ENCODE measurements at places on chromosomes 5 and 9.

DNA sequence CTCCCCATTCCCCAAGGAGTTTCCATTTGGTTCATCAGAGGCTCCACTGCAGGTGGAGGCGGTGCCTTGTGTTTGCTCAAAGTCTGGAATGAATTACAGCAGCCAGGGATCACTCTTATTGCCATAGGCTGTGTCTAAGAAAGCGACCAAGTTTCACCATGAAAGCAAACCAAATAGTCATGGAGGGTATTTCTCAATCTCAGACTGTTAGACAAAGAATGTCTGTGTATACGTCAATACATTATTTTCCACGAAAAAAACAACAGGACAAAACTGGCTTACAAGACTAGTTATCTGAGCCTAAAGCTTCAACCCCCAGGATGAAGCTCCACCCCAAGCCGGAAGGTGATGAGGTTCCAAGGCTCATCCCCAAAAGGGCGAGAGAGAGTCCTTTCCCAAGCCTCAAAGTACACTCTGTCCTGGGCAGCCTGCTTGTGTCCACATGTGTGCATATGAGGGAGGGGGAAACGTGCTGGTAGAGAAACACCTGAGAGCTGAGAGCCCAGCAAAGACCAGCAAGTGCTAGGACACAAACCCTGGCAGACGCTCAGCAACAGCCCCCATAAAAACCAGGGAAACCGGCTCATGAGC is 4.3 kb downstream of the B4GALT1 start:
- no peak for DNase-seq

DNA sequence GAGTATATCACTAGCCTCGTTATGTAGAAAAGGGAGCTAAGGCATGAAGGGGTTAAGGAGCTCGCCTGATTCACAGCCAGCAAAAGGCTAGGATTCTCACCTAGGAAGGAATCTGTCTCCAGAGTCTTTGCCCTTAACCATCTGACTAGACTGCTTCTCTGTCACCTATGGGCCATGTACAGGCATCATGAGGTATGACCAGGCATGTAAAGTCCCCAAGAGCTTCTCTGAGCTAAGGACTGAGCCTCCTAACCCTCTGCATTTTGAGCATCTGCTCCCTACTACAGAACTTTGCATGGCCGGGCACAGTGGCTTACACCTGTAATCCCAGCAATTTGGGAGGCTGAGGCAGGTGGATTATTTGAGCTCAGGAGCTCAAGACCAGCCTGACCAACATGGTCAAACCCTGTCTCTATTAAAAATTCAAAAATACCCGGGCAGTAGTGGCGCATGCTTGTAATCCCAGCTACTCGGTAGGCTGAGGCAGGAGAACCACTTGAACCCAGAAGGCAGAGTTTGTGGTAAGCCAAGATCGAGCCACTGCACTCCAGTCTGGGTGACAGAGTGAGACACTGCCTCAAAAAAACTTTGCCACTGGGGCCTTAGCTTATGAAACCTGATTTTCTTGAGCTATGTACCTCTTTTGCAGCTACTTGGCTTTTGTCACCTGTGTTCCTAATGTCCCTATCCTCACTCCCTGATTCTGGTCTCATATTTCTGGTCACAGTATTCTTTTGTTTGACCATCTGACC is 33.2 kb upstream of the IL7R start:
- no peak for DNase-seq

GRCh38 chr9:94993160-94993820 is 266.8 kb downstream of the AOPEP start:
- DNase-seq = no peak

- no peak for DNase-seq
These were observed 68.4 kb upstream of the RANBP3L start for GRCh38 chr5:36370073-36370472.

- no peak for DNase-seq
These were observed 40.8 kb upstream of the GNPDA1 start for GRCh38 chr5:142053426-142054151.

GRCh38 chr9:110066929-110067716 is 140.8 kb downstream of the C9orf152 start:
- DNase-seq = no peak

- DNase-seq = no peak
These were observed 53.4 kb downstream of the SNX18 start for GRCh38 chr5:54570916-54571315.

GRCh38 chr9:93820667-93821306 is 134.4 kb downstream of the BARX1 start:
- no peak for DNase-seq

- no peak for DNase-seq
These were observed 1.3 kb upstream of the HAND1 start for GRCh38 chr5:154479160-154479943.

DNA sequence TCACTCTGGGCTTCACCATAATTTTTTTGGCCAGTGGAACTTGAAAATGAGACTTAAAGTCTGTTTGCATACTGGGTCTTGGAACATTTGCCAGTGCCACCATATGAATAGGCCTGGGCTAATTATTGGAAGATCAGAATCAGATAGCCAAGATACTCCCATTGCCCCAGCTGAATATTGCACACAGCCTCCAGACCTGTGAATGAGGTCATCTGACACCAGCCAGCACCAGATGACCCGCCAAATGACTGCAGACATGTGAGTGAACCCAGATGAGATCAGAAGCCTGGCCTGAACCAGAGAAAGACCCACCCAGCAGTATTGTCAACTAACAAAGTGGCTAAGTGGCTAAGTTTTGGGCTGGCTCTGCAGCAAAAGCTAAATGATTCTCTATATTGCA is 220.5 kb upstream of the MPDZ start:
- DNase-seq = no peak

GRCh38 chr5:100560860-100561259 is 25.7 kb downstream of the FAM174A start:
- no peak for DNase-seq

GRCh38 chr9:79591458-79591857 is 19.7 kb downstream of the TLE4 start:
- DNase-seq = no peak

- DNase-seq = no peak
These were observed 4.4 kb downstream of the SVEP1 start for GRCh38 chr9:110575169-110575568.

DNA sequence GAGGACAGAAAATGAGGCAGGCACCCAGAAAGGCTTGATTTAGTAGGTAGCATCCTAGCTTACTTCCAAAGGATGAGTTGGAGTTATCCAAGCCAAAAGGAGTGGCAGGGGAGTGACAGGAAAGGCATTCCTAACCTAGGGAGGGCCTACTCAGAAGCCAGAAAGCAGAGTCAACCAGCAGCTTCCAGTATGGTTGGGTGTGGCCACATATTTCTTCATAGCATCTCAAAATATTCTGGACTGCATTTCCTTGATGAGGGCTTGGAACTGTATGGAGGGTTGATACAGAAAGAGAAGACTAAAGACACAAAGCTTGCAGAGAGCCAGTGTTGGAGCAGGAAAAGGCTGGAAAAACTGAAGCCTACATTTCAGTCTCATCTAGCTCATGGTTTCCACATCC is 656.8 kb upstream of the DMAC1 start:
- no peak for DNase-seq

DNA sequence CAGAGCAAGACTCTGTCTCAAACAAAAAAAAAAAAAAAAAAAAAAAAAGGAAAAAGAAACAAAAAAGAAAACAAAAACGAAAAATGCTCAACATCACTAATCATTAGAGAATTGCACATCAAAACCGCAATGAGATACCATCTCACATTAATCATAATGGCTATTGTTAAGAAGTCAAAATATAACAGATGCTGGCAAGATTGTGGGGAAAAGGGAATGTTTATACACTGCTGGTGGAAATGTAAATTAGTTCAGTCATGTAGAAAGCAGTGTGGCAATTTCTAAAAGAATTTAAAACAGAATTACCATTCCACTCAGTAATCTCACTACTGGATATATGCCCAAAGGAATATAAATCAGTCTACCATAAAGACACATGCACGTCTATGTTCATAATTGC is 50.4 kb upstream of the PRR16 start:
- DNase-seq = no peak

GRCh38 chr5:172559004-172559932 is 81.8 kb upstream of the NEURL1B start:
- DNase-seq = no peak

- no peak for DNase-seq
These were observed 21.5 kb upstream of the NFIL3 start for GRCh38 chr9:91445135-91445534.

GRCh38 chr5:149060325-149060724 is 2.5 kb downstream of the SH3TC2 start:
- no peak for DNase-seq

DNA sequence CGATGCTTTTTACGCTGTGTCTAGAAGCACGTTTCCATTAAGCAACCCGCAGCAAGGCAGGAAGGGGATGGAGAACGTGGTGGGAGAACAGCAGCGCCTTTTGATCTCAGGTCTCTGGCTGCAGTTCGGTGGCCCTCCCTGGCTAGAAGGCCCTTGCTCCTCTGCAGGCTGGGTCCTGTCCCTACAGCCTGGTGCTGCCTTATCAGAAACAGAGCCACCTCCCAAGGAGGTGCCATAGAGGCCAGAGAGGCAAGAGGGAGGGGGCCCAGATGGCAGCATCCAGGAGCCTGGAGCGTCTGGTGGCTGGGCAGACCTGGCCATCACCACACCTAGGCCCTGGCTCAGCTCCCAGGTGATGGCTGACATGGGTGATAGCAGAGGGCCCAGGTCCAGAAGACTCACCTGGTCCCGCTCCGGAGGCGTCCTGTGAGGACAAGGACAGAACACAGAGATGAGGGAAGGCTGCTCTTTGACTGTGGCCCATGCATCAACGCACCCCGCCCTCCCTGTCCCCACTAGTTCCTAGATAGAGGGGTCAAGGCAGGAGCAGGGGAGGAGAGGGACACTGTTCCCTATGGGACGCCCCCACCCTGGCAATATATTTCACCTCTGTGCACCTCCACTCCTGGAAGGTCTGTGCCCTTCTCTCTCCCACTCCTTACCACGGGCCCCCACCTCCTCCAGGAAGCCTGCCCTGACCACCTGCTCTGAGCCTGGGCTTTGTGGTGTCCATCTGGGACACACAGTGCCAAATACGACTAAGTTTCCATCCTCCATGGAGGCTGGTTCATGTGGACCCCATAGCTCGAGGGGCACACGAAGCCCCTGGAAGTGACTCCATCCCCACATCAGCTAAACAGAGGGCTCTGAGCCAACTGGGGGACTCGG is 41.6 kb upstream of the SARDH start:
- no peak for DNase-seq

GRCh38 chr9:99025616-99026270 is 79.2 kb upstream of the TGFBR1 start:
- DNase-seq = no peak

DNA sequence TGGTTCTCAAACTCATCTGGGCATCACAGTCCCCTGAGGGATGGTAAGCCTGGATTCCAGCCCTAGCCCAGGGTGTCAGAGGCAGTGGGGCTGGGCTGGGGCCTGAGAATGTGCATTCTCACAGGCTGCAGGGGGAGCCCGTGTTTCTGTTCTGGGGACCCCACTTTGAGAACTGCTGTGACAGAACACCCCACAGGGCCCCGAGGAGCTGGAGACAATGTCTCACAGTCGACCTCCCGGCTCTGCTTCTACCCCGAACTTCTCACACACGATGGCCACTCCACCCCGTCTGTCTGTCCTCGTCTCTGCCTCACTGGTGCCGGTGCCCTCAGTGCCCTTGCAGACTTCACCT is 130.0 kb downstream of the CACNA1B start:
- no peak for DNase-seq

DNA sequence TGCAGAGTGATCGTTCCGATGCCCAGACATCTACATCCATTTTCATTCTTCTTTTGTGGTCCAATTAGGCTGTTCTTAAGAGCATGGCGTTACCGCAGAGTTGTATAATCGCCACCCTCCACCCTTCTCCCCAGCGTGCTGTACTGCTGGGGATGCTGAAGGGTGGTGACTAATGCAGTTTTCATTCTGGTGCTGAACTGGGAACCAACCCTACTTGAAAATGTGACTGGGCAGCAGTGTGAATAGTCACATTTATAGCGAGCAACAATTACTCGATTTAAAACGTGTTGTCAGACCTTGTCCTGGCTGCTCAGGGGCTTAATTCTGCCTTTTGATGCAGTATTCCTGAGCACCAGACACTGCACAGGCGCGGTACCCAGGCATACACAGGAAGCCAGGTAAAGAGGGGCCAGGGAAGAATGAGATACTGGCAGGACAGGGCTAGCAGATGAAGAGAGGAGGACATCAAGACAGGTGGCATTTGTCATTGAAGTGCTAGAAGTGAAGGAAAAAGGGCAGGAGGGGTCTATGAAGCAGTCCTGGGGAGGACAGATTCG is 719 bp upstream of the ISCA1 start:
- DNase-seq = no peak

DNA sequence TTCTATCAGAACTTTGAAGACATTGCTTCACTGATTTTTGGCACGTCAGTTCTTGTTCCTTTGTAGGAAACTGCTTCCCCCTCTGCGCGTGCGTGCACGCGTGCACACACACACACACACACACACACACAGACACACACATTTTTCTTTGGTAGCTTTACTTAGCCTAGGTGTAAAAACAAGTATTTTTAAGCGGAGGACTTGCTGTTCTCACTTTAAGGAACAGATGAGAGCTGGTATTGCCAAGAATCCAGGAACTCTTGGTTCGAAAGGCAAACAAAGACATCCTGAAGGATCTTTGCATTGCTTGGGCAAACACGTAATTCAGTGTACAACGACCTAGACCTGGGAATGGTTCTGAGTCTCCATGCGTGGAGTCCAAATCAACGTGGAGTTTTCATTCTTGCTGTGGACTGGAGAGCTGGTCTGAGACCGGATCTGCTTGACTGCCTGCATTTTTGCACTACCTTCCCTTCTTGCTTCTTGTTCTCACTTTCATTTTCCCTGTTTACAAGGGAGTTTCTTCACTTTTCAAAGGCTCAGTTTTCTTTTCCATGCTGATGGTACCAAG is 8.2 kb downstream of the TMEM268 start:
- no peak for DNase-seq

- DNase-seq = no peak
These were observed 15.7 kb downstream of the DAB2 start for GRCh38 chr5:39409033-39409432.

DNA sequence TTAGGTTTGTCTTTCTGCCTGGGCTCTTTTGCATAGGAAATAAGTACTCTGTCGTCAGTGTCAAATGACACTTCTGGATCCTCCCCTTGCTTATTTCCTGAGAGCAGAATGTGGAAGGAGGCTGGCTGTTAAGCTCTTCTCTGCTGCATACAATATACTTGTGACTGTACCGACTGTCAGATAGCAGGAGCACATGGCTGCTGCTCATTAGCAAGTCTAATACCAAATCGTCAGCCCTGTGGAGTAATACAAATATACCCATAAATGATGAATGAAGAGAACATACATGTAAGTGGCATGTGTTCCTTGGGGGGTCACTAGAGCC is at the start of gene GPR151:
GPR151 (minus strand) TSS at position 40 of the 325 bp plus-strand sequence. CDS start 77 bp downstream, outside the sequence.
- DNase-seq = no peak
